ENCODE measurements at places on chromosomes 7 and 10. TPM values are rescaled to one million over a fixed set of nuclear protein-coding genes. Genes with fewer than 3 reads are reported as not detected.
A peak's percentile ranks its signal among the peaks of the same experiment; 100 is the strongest.

HYAL4 gene
- total RNA-seq = not detected

PTPRN2 gene
- total RNA-seq = not detected

C10orf95 gene
- total RNA-seq = 0.37 TPM

NXPH1 gene
- total RNA-seq = not detected

DNA sequence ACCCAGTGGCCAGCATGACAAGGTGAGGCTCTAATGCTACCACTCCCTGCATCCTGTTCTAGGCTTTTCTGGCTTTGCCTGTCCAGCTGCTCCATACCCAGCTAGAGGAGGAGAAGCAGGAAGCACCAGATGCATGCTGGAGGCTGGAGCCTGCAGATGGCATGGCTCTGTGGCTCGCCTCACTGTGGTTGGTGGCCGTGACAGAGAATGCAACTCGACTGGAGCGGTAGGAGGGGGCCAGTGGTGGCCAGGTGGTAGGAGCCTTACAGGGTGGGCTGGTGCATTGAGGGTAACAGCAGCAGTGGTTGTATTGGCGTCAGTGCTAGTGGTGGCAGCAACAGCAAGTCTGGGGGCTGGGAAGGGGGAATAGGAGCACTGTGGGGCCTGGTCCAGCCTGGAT, 128.6 kb downstream of the ZNF248 start:
- no peak for DNase-seq

DNA sequence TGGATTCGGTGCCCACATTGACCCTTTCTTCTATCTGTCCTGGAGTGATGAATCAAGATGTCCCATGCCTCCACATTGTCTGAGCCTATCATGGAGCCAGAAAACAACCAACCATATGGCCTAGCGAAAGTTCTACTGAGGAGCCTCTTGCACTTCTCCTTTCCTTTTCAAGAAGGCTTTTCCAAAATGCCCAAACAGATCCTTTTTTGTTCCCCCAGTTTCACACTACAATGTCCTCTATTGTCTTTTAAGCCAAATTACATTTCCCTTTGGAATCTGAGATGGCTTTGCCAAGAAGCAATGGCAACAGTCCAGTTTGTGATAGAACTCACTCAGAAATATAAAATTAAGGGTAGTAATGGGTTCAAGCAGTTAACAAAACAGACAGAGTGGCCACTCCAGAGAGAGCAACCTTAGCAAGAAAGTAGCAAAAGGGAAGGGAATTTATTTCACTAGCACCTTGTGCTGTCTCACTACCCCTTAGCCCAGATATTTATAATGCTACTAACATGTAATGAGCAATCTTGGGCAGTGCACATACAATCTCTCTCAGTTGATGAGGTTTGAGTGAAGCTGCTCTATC, 194.6 kb upstream of the PDE1C start:
- DNase-seq = no peak

DNA sequence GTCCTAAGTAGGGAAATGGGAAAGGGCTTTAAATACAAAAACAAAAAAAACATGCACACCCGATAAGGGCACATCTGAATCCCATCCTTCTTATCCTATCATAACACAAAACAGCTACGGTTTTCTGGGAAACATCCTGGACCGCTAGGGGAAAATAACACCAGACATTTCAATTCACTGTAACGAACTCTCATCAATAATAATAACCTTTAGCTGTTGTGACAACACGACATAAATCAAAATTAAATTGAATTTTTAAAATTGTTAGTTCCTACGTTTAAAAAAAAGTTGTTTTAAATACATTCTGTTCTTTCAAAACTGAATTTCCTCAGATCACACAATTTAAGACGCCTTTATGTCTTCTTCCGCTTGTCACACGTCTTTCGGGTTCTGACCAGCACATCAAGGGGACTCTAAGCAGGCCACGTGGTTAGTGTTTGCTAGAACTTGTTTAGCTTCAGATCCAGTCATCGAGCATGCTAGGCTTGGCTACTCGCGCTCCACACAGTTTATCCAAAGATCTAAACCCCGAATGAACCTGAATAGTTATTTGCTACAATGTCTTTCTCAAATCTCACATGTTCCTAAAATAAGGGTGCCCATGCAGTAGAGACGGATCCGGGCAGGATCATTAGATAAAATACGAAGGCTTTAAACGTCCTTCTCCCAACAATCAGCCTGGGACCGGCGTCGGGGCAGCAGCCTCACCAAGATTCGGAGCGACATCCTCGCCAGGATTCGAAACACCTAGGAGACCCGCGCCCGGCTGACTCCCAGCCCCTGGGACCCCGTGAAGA, 839 bp downstream of the IKZF5 start:
- peak; percentile 44 for DNase-seq

- DNase-seq = no peak
Observed at GRCh38 chr10:125768219-125768855, 7.3 kb downstream of the MMP21 start.

GRCh38 chr10:110285501-110285900, 19.2 kb downstream of the SMNDC1 start:
- no peak for DNase-seq

DNA sequence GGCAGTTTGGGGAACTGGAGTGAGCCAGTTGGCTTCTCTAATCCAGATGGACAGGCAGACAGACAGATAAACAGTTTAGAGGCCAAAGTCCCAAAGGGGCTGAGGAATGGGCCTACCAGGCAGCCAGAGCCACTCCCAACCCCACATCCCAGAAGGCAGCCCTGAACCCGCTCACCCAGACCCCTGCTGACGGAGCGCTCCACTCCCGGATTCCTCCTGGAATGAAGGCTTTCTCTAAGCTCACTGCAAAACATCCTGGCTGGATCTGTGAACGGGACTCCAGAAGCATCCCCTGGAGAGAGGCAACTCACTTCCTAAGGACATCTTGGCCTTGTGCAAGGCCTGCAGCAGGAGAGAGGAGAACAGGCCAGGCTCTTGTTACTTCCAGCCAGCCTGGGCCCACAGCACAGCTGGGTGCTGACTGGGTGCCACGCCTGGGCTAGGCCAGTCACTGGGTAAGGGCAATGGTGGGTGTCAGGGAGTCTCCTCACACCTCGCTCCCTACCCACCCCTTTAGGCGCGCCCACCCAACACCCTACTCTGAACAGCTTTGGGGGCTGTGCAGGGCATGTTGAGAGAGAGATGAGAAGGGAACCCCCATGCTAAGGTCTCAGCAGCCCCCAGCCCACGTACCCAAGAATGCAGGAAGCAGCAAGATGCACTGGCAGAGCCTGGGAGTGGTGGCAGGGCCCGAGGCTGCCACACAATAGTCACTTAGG, 168.6 kb upstream of the ZMIZ1 start:
- DNase-seq = no peak

DNA sequence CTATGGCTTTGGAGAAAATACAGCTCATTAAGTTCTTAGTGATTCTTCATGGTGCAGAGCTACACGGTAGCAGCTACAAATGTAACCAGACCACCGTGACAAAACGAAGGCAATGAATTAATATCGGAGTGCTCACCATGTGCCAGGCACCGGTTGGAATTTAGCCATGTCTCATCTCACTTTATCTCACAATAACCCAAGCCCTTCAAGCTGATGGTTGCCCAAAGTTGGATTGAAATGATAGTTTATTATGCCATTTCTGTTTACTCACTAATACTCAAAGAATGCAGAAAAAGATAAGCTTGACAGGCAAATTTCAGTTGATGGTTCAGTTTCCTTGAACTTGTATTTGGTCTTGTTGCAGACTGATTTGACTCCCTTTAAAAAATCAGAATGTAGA, 312.6 kb downstream of the SKIDA1 start:
- no peak for DNase-seq

DNA sequence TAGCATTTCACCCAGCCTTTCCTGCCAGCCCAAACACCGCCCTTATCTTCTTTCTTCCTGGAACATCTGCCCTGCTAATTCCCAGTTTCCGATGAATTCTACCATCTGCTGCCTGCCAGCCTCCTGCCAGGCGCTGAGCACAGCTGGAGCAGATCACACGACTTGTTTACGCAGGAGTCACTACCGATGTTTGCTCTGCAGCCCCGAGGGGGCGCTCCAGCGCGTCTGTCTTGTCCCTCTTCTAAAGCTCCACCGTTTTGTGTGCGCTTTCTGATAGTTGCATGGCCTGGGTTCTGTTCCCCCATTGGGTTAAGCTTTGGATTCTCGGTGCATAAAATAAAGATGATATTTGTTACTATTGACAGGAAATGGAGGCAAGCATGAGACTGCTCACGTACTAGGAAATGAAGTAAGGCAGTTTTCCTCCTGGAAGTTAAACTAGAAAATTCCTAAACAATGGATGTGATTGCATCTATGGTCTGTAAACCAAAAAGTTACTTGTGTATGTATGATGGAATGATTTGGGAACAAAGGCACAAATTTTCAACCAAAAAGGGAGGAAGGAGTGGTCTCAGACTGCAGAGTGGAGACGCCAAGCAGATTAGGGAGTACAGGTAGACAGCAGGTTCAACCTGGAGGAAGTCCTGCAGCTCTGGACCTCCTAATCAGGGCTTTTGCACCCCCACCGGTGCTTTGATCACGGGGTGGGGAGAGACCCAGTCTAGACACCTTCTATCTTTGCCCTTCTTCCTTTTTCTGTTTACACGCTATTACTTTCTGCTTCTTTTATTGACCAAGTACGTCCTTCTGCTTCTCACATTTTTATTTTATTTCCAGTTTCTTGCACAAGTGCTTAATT, 2.2 kb upstream of the RBM17 start:
- peak; percentile 66 for DNase-seq

All from HT1080 (cell line).